ENCODE measurements at places on chromosomes 2 and 18.

- DNase-seq: no peak
Observed at GRCh38 chr2:62270728-62271127, 74.8 kb downstream of the B3GNT2 start.

- no peak for DNase-seq
Observed at GRCh38 chr18:48330016-48330991, 78.9 kb downstream of the ZBTB7C start.

DNA sequence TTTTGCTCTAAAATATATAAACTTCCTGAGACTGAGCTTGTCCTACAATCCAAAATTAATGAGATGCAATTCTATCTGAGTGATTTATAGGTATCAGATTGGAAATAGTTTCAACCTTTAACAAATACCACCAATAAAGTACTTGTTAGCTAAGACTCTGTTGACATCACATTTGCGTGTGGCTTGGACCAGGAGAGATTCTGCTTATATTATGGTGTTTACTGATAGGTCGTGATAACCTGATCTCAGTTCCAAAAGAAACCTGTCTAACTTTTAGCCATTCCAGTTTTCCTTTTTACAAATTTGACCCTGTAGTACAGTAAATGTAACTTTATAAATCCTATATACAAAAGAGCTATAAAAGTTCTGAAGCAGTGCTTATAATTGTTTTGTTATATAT, 78.4 kb upstream of the ABCA12 start:
- DNase-seq: no peak

- DNase-seq: no peak
Observed at GRCh38 chr2:207260947-207261346, 95.2 kb upstream of the KLF7 start.

- DNase-seq: no peak
Observed at GRCh38 chr2:176445956-176446355, 176.7 kb downstream of the MTX2 start.

DNA sequence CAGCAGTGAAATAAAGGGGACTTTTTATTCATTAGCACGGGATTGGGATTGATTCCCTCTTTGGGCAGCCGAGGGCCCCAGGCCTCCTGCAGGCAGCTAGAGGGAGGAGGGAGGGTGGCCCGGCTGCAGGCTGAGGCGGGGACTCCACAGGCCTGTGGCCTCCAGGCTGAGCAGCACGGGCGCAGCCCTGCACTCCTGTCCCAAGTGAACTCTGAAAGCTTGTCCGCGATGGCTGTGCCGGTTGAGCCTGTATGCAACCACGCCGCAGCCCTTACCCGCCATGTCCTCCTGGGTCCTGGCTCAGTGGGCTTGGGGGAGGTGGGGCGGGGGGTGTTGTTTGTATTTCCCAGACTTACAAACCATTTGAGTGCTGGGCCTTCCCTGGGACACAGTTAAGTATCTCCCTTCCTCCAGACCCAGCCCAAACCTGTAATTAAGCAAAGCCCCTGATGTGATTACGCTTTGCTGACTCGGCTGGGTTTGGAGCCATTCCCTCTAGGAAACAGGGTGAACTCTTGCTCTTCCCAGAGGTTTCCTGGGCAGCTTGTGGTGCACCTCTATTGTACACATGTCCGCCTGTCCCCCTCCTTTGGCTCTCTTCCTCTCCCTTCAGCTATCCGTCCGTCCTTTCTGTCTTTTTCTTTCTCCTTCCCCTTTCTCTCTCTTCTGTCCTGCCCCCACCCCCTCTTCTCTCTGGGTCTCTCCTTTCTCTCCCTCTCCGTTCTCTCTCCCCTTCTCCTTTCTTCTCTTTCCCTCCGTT, 5.3 kb downstream of the GLI2 start:
- no peak for DNase-seq

DNA sequence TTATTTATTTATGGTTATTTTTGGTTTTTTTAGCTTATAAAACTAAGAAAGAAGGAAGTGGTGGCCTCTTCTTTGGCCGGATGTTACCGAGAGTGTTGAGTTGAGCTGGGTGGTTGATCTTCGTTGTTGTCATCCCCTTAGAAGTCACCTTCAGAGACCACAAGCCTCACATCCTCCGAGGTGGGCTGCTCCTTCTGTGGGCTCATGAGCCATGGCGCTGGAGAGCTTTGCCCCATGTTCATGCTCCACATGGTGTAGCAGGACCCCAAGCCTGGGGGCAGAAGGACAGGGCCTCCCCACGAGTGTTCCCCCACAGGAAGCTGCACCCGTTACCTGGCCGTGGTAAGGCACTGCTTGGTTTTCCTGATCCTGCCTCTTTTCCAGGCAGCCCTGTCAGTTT, 23.4 kb downstream of the SNTG2 start:
- peak; percentile 15 for DNase-seq

GRCh38 chr2:189092936-189093335, 86.6 kb downstream of the COL5A2 start:
- DNase-seq: no peak

- DNase-seq: no peak
Observed at GRCh38 chr2:8376603-8377410, 305.0 kb upstream of the ID2 start.

- DNase-seq: no peak
Observed at GRCh38 chr18:7896161-7896560, 329.0 kb downstream of the PTPRM start.

- DNase-seq: no peak
Observed at GRCh38 chr18:64017870-64018269, 48.0 kb downstream of the SERPINB8 start.

DNA sequence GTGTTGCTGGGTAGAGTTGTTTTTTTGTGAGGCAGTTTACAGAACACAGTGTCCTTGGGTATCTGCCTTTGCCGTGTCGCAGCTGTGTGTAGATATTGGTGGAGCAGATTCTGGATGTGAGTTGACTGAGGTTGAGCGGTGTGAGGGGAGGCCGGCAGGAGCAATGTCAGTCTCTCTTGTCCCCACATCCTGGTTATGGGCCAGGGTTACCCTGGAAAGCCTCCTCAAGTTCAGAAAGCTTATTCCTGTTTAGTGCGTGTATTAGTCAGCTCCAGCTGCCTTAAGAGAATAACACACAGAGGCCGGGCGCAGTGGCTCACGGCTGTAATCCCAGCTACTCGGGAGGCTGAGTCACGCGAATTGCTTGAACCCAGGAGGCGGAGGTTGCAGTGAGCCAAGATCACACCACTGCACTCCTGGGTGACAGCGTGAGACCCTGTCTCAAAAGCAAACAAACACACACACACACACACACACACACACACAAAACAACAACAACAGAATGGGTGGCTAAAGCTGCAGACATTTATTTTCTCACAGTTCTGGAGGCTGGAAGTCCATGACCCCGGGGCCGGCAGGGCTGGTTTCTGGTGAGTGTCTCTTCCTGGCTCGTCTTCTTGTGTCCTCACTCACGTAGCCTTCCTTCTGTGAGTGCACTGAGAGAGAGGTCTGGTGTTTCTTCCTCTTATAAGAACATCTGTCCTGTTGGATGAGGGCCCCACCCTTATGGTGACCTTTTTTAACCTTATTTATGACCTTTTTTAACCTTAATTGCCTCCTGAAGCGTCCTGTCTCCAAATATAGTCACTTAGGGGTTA, 5.1 kb downstream of the NCK2 start:
- no peak for DNase-seq

- no peak for DNase-seq
Observed at GRCh38 chr2:143279672-143280071, 150.5 kb downstream of the ARHGAP15 start.

- DNase-seq: no peak
Observed at GRCh38 chr2:86650188-86650587, 26.5 kb upstream of the RNF103 start.

GRCh38 chr18:31066266-31066665, 23.7 kb upstream of the DSC3 start:
- no peak for DNase-seq

DNA sequence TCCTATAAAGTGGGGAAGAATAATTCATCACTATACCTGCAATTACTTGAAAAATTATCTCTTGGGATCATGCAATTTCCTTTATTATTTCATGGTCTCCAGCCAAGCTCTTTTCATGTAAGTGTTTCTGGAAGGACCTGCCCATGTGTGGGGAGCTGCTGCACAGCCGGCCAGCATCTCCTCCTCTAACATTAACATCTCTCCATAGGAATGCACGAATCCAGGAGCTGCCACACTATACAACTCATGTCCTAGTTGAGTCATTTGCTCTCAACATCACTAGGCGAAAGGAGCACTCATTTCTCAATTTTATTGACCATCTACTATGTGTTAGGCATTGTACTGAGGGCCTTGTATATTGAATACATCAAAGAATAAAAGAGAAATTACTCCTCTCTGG, 144.3 kb upstream of the ERBB4 start:
- DNase-seq: no peak

DNA sequence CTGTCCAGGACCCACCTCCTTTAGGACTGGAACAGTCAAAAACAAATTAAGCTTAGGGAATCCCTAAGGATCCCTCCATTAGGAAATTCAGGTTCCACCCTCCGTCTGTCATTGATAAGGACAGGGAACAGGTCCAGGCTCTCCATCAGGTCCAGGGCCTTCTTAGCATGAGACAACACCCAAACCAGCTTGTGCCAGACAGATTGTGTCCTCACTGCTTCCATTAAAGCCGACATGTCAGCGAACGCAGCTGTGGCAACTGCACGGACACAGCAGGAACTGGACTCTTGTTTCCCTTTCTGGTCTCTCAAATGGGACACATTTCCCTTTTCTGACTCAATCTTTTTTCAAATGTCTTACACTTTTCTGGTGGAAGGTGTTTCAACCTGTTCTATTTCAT, 81.4 kb downstream of the BCL11A start:
- DNase-seq: no peak

GRCh38 chr2:64000630-64001381, 18.4 kb downstream of the VPS54 start:
- DNase-seq: no peak

- no peak for DNase-seq
Observed at GRCh38 chr18:46416706-46417638, 240.0 kb downstream of the LOXHD1 start.

DNA sequence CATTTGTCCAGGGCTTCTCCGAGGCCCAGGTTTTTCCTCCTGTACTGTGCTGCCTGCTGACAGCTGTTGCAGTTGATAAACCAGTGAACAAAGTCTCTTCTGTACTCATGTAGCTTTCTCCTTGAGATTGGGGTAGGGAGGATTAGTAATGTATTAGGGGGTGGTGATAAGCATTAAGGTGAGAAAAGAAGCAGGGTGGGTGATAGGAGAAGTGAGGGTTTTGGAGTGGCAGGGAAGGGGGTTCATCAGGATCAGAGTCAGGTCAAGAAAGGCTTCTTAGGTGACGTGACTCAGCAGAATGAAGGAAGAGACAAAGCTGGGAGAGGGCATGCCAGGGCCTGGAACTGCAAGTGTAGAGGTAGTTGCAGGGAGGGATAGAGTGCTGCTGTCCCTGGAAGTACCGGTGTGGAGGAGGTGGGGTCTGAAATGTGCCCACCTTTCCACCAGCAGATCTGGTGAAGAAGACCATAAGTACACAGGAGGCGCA, 48.7 kb downstream of the PKP4 start:
- DNase-seq: no peak

GRCh38 chr2:230899287-230899686, 25.8 kb downstream of the GPR55 start:
- no peak for DNase-seq

- no peak for DNase-seq
Observed at GRCh38 chr2:132979339-132980093, 309.5 kb upstream of the LYPD1 start.

DNA sequence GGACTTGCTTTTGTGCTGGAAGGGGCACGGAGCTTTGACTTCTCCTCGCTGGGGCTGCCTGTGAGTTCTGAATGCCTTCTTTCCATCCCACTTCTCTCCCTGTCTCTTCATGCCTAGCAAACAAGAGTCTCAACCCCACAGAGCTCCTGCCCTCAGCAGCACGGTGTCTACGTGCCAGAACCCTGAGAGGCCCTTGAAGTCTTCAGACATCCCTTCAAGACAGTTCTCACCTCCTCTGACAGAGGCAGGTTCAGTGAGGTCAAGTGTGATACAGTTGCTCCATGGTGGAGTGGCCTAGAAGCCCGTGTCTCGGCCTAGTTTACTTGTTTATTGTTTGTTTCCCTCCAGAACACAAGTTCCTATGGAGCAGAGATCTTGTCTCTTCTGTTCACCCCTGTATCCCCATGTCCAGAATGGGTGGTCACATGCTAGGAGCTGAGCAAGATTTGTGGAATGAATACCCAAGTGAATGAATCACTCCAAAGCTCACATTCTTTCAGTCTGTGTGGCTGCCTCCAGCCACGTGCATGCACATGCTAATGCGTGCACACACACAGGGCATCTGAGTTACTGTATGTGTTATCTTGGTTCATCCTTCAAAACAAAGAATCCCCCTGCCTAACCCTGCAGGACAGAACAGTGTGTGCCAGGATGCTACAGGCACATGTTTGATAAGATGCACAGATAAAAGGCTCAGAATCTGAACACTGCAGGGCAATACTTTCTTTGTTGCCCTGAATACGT, 391.6 kb downstream of the NBAS start:
- no peak for DNase-seq

- no peak for DNase-seq
Observed at GRCh38 chr2:58638256-58638805, 397.2 kb upstream of the FANCL start.

GRCh38 chr2:168633200-168633599, 169.2 kb upstream of the NOSTRIN start:
- DNase-seq: no peak

DNA sequence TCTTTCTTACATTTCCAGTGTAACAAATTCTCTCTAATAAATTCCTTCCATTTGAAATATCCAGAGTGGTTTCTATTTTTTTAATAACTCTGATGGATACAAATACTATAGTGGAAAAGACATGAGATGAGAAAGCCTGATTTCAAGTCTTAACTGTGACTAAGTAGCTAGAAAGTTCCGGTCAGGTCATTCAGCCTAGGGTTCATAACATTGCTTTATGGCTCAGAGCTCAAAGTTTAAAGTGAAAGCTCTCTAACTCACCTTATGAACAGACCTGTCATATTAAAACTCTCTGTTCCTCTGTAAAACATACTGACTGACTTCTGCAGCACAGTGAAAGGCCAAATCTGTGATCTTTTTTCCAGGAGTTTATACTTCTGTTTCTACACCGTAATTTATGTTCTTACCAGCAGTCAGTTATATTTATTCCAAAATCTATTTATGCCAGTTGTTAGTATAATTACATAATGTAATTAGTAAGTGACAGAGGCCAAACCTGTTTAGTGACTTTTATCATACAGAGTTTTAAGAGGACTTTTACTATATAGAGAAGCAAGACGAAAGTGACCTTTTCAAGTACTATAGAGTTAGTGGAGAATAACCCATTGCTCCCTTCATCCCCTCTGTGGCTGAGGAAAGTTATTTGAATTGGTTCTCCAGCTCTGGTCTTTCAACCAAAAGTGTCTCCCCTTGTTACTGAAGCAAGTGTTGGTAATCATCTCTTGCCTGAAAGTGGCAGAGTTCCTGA, 118.8 kb upstream of the PDE1A start:
- no peak for DNase-seq
